ENCODE measurements at places on chromosomes 3 and 15.

- DNase-seq = no peak
Observed at GRCh38 chr15:65790694-65791334, 1.3 kb downstream of the DENND4A start.

- DNase-seq = peak; percentile 39
Observed at GRCh38 chr3:194592798-194593752, 40.1 kb downstream of the TMEM44 start.

GRCh38 chr3:39506863-39507262 lies 39.4 kb downstream of the MOBP start:
- no peak for DNase-seq

DNA sequence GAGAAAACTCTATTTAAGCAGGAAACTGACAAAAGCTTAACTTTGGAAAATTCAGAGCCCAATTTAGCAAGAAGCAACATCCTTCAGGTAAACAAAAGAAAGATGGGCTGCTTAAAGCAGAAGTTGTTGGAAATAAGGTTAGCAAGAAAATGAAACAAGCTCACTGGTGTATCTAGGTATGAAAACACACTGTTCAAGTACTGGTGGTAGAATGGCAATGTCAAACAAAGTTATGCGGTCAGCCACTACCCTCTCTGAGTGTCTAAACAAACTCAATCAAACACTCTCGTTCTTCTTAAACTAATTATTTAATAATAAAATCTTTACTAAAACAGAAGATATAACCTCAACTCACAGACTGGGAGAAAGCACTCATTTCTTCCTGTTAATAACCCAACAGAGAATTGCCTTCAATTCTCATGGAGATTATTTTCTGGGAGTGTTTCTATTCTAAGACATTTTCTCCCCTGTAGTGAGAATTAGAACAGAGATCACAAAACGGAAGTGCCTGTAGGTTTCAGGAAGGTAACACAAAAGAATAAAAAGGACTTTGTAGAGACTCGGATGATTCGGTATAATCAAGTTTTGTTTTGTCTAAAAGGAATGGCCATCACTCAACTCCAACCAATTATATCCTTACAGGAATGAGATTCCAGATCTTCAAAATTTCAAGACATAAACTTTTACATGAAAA lies 28.9 kb downstream of the PRICKLE2 start:
- DNase-seq = no peak

DNA sequence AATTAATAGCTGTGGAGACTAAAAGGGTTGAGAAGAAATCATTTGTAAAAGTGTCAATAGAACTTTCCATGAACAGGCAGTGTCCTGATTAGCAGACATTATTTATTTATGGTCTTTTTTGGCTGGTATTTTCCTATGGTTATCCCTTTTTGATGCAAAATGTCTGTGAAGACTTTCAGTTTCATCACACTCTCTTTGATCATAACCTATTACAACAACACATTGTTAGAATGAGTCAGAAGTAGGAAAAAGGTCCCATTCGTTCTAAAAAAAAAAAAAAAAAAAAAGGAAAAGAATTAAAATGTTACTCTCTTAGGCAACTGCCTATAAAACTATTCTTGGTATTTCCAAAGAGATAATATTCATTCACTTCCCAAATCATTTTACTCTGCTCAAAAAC lies 62.1 kb downstream of the SLC49A4 start:
- DNase-seq = no peak

GRCh38 chr3:139827833-139828232 lies 107.2 kb upstream of the CLSTN2 start:
- DNase-seq = no peak

GRCh38 chr3:63538919-63539318 lies 113.6 kb upstream of the SNTN start:
- no peak for DNase-seq

DNA sequence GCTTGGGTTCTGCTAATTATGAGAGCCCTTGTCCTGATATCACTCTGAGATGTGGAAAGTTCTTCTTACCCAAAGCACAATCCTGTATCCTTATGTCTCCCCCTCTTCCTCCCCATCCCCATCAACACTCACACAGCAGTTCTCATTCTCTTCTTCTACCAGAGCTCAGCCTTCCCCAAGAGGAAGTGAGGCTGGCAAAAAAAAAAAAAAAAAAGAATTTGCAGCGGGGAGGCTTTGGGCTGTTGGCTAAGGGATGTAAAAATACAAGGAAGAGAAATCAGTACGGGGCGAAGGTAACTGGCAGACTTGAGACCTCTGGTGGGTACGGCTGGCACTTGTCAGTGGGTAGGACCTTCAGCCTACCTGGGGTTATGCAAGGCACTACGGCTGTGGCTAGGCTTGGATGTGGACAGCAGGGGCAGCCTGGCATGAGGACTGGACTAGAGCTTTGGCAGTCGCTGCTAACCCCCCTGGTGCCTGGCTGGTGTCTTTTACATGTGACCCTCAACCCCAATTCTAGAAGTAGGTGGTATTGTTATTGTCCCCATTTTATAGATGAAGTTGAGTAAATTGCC lies 5.4 kb downstream of the VIPR1 start:
- DNase-seq = no peak

GRCh38 chr3:193574488-193575070 lies 18.4 kb upstream of the OPA1 start:
- no peak for DNase-seq

GRCh38 chr3:33521736-33522135 lies 81.5 kb upstream of the UBP1 start:
- no peak for DNase-seq

- DNase-seq = no peak
Observed at GRCh38 chr15:59524331-59524731, 86.3 kb downstream of the FAM81A start.

DNA sequence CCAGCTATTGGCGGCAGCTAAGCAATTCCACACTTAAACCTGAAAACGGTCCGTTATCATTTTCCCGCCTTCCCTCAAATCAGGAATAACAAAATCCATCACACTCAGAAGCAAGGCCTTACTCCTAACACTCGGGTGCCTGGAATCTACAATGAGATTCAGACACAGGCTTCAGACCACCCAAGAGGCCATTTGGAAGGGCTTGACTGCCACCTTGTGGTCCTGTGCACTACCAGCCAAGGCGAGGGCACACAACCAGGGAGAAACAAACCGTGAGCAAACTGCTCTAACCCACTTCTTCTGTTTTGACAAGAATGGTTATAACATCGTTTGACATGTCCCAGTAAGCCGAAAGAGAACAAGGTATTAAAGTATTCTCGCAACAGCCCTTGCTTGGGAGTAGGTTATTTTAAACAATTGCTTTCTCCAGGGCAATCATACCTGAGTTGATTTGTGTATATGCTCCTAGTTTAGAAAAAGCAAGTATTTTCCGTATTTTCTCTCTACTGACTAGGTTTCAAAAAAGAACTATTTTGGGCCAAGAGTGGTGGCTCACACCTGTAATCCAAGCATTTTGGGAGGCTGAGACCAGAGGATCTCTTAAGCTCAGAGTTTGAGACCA lies 40.1 kb upstream of the TAFA4 start:
- no peak for DNase-seq

- no peak for DNase-seq
Observed at GRCh38 chr15:96237002-96237401, 93.5 kb upstream of the NR2F2 start.

GRCh38 chr15:55118344-55118870 lies 78.3 kb downstream of the RSL24D1 start:
- no peak for DNase-seq

DNA sequence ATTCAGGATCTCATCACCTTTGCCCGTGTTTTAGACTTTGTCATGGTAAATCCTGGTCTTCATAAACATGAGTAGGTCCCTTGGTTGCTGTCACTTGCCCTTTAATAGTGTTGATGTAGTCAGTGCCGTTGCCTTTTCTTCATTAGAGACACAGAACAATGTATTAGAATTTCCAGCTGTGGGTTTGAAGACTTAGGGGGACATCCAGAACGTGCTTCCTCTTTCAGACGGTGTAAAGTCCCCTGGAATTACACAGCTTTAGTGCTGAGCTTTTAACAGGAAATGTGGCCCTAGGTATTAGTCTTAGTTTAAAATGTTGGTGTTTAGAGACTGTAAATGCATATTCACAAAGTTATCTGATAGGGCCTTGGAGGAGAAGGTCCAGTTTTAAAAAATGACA lies 8.8 kb upstream of the LRCH3 start:
- DNase-seq = no peak

GRCh38 chr3:2793987-2794386 lies 316.2 kb downstream of the IL5RA start:
- DNase-seq = no peak

DNA sequence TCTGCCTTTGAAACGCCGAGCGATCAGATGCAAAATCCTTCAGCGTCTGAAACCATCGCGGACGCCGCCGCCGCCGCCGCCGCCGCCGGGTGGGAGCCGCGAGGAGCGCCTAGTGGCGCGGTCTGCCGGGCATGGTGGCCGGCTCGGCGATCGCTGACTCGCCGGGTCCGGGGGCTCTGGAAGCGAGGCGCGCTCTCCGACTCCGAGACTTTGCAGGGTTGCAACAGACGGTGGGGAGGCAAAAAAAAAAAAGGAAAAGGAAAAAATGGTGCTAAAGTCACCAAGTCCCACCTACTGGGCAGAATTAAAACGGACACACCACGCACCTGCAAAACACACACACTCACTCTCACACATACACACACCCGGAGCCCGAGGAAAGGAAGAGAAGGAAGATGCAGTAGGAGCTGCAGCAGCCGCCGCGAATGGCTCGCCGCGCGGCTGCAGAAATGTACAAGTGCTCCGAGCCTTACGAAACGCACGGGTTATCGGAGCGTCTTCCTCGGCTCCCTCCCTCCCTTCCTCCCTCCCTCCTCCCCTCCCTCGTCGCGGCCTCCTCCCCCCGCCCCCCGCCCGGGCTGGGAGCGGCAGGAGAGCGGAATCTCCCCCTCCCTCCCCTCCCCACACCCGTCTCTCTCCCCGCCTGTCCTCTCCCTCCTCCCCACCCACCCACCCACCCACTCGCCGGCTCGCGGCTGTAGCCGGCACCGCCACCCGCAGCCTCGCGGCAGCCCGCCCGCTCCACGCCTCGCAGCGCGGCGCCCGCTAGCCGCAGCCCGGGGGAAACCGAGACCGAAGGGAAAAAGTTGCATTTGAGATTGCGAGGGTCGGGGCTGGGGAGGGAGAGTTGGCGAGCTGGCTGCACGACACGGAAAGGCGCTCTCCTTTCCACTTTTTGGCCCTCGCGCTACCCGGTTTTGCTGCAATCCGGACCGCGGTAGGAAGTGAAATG lies at the start of gene NTRK3:
Gene NTRK3, minus strand, starts transcription at position 461 of the 952 bp plus-strand sequence. CDS start 586 bp downstream, outside the sequence.
- DNase-seq = no peak

GRCh38 chr3:115021061-115021460 lies 126.0 kb downstream of the ZBTB20 start:
- DNase-seq = no peak

DNA sequence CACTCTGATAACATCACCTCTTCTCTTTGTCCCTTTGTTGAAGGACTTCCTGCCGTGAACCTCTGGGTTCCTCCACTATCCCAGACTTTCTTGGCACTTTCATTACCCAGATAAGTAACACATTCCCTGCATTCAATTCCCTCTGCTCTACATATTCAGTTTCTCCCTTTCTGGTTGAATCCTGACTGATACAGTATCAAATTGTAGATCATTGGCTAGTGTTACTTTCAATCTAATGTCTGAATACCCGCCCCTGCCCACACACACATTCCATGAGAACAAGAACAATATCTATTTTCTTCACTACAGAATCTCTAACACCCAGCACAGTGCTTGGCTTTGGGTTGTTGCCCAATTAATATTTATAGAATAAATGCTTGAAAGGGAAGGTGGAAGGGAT lies 163.5 kb downstream of the ABHD5 start:
- no peak for DNase-seq

GRCh38 chr15:22989576-22990477 lies 9.7 kb upstream of the CYFIP1 start:
- DNase-seq = no peak

All from left hindlimb (tissue), 1 donor.